ENCODE measurements at places on chromosomes 2 and 18. TPM values are rescaled to one million over a fixed set of nuclear protein-coding genes. Genes with fewer than 3 reads are reported as not detected.

Gene G6PC2
- not detected for total RNA-seq

Gene AP1S3
- total RNA-seq = 2.2 TPM

Gene HOXD3
- not detected for total RNA-seq

Gene UBE2F
- 66.7 TPM for total RNA-seq

Gene MGAT4A
- not detected for total RNA-seq

Gene SPAG16
- total RNA-seq = 12.1 TPM

Gene TRIP12
- total RNA-seq = 73.0 TPM

Gene MYO1B
- 41.3 TPM for total RNA-seq

Gene TRAK2
- 15.8 TPM for total RNA-seq

Gene NOP58
- 50.7 TPM for total RNA-seq

Gene MCEE
- total RNA-seq = 12.6 TPM

Gene FHOD3
- total RNA-seq = 2.9 TPM

Gene CDH20
- total RNA-seq = under 0.01 TPM

Gene PSD4
- 8.4 TPM for total RNA-seq

Gene ASB18
- total RNA-seq = not detected

Gene MPP4
- 4.7 TPM for total RNA-seq

Gene CNGA3
- total RNA-seq = not detected

Gene TUBB8B
- total RNA-seq = not detected

Gene RNU2-63P
- not detected for total RNA-seq

Gene TXNL1
- 58.5 TPM for total RNA-seq

Gene ADGRF3
- total RNA-seq = not detected

Gene GNAL
- 0.34 TPM for total RNA-seq

Gene BBS5
- 4.6 TPM for total RNA-seq

Gene TEX44
- not detected for total RNA-seq

Gene REG3A
- total RNA-seq = not detected

Gene ZBTB7C
- total RNA-seq = not detected

Gene CRYGC
- not detected for total RNA-seq

Gene PARD6G
- total RNA-seq = 3.0 TPM

Gene RNF144A
- 2.8 TPM for total RNA-seq

Gene BCL2
- 3.9 TPM for total RNA-seq

Gene CMPK2
- 0.30 TPM for total RNA-seq

Gene CPO
- not detected for total RNA-seq

Gene STPG4
- not detected for total RNA-seq

Gene CACNB4
- total RNA-seq = 0.15 TPM
